ENCODE measurements at places on chromosomes 11 and 22.

DNA sequence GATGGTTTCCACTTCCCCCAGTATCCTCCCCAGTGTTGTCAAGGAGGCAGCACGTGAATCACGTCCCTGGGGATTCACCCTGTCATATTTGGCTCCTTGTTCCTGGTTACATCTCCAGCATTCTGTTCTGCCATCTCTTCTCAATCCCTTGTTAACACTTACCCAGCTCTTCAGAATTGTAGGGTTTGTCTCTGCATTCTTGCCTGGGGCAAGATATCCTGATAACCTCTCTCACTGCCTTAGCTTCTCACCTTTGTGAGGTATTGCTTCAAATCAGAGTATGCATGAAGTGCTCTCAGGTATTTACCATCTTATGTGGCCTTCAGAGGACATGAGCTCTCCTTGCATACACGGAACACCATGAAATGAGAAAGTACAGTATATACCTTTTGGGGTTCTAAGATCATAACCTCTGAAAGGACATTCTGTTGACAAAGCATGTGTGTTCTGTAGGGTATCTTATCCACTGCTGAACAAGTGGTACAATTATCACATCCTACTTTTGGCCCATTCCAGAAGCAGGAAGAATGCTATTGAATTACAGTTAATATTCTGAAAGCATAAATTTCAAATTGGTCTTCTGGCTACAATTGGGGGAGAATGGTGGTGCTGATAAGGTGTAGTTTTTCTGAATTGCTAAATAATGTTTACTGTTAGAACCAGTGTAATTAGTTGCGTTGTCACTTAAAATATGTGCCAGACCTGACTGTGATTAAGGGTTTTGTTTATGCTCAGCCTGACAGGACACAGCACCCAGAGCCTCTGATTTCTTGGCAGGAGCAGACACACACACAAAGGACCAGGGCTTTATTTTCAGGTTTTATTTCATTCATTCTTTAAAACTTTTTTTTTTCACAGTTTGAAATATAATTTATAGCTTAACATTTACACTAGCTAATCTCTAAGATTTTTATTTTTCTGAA lies 32.7 kb downstream of the VSTM5 start:
- DNase-seq, result no peak

DNA sequence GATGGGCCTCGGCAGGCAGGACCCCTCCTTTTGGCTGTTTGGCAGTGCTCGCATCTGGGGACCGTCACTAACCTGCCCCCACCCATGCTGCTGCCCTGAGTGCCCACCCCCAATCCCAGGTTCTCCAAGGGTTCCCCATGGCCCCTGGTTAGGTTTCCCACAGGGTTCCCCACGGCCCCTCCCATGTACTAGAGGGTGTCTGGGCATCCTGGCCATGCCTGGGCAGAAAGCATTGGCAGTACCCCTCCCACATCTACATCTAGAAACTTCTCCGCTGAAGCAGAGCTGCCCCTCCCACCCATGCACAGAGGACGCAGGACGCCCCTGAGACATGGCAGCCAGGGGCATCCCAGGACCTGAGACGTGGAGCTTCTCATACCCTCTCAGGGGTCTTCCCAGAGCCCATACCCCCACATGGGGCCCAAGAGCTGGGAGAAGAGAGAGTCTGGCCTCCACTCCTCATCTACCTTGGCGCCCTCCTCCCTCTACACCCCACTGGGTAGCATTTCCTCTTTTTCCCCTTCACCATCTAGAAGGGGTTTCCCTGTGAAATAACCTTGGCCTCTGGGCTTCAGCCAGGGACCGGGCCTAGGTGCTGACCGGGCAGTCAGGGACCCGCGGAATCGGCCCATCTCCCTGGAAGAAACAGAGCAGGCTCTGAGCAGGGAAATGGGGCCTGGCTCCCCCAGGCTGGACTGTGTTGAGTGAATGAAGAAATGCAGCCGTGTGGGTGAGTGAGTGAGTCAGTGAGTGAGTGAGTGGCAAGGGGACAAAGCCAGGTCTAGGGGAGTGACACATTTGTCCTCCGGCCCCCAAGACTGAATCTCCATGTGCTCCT lies 987.3 kb downstream of the BRD1 start:
- no peak for DNase-seq

- DNase-seq, result peak; percentile 48
These were observed 697 bp downstream of the RNF169 start for GRCh38 chr11:74749127-74749964.

GRCh38 chr22:48018346-48018745 lies 1255.9 kb downstream of the TBC1D22A start:
- DNase-seq, result no peak

GRCh38 chr11:106012744-106013143 lies 9.3 kb downstream of the MSANTD4 start:
- DNase-seq, result no peak

DNA sequence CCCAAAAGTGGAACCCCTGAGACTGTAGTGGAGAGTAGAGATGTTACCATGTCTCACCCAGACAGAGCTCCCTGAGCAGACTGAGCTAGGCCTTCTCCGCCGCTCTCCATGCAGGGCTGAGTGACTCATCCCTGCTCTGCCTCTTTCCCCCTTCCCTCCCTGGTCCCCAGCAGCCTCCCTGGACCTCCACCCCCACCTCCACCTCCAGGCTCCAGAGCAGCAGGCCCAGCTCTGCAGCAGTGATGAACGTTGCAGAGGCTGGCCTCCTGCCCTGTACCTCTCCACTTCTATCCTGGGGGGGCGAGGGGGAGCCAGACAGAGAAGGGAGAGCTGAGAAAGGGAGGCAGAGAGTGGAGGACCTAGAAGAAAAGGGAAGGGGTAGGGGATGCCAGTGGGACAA lies 19.3 kb upstream of the ARAP1 start:
- DNase-seq, result no peak

Data from KG1 (cell line).